Activated CD4-positive, alpha-beta T cell treated with anti-CD3 and anti-CD28 coated beads, Interleukin-2, amount 50 U/mL, for 24 hours (primary cell): ENCODE measurements at places on chromosomes 12 and 14.

DNA sequence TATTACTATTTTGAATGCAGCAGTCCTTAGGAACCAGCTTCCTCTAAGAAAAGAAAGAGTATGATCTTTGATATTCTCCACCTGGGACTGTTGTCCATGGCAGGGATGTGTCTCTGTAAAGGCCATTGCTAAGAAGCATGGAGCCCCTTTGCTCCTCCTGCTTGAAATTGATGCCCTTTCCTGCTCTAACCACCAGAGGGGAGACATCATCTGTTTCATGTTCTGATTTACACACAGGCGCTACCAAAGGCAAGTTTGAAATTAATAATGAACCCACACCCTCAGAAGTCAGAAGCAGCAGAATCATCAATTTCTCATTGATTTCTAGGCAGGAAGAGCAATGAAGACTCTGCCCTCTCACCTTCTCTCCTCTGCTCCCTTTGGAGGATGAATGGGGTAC lies 253.8 kb downstream of the RMST start:
- DNase-seq = no peak

DNA sequence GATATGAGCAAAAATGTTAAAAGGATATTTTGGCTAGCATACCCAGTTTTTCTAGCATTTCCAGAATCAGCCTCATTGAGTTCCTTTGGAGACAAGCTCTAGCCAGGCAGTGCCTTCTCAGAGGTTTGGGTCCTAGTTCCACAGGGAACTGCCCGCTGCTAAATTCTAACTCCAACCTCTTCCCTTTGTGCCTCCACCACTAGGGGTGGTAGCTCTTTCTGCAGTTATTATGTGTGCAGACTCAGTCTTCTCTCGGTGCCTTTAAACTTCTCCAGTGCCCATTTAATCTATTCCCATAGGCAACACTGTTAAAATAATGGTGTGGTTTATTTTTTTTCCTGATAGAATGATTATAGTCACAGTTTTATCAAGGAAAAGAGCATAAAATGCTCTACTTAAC lies 21.5 kb upstream of the SLC25A3 start:
- no peak for DNase-seq

- DNase-seq = no peak
These were observed 154.5 kb downstream of the EGLN3 start for GRCh38 chr14:33796356-33796755.

DNA sequence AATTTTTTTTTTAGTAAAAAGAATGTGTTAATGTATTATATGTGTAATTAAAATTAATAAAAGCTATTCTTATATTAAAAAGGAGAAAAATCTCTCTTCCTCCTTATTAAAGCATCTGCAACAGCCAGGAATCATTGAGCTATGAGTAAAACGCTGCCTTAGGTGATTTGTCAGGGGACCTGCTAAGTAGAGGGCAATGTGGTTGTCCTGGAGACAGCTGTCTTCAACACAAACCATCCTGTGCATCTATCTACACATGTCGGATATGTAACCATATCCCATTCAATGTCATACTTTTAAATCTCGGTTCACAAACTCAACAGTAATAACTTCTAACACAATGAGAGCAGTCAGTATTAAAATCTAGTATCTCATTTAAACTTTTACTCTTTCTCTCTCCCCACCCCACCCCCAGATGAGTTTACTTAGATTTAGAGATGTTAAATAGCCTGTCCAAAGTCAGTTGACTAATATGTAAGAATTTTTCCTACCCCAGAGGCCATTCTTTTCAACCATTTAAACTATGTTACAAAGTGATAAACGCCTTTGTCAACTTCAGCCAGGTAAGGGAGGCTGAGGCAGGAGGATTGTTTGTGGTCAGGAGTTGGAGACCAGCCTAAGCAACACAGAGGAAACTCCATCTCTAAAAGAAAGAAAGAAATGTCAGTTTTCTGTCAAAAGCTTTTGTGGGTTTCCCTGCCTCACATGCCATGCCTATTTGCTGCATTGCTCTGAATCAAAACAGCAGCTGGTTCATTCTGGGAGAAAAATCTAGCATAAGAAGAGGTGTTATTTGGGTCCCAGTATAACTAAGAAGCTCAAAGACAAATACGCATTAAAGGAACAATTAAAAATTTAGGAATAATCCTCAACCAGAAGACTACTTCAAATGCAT lies 413.7 kb upstream of the CCDC196 start:
- DNase-seq = no peak

DNA sequence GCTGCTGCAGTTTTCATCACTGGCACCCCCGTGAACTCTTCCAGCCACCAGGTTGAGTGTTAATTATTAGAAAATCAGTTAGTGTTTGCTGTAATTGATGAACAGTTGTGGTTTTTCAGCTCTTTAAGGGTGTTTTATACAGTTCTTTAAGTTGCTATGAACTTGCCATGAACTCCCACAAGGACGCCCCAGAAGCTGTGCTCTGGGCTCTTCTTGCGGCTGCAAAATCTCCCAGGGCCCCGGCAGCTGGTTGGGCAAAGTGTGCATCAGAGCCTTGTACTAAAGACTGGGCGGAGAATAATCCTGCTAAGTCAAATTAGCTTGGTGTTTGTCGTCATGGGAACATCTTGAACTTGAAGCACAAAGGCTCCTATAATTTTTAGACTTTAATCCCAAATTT lies 82.2 kb downstream of the EML1 start:
- no peak for DNase-seq

DNA sequence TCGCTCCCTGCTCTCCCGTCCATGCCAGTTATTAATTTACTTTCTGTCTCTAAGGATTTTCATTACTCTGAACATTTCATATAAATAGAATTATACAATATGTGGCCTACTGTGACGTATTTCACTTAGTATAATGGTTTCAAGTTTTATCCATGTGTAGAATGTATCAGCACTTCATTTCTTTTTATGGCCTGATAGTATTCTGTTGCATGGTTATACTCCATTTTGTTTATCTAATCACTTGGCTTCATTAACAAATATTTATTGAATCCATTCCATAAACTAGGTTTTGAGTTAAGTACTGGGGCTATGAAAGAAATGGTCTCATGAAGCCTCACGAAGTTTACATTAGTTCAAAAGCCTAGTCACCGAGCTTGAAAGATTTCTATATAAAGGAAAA lies 7.6 kb downstream of the GPR65 start:
- DNase-seq = no peak

DNA sequence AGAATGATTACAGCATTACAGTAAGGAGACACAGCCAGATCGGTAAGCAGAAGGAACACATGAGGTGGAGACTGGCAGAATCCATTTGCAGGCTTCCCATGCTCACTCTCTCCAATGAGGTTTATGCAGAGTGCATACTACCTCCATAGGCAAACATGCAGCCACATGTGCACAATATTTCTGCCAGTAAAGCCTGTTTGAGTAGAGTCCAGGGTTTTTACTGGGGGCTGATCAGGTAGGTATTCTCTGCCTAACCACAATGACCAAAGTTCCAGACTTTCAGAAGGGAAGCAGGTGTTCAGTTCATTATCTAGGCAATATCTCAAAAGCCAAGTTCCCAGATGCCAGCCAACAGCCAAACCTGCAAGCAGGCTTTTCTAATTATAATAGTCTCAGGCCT lies 31.1 kb downstream of the INTS13 start:
- no peak for DNase-seq

DNA sequence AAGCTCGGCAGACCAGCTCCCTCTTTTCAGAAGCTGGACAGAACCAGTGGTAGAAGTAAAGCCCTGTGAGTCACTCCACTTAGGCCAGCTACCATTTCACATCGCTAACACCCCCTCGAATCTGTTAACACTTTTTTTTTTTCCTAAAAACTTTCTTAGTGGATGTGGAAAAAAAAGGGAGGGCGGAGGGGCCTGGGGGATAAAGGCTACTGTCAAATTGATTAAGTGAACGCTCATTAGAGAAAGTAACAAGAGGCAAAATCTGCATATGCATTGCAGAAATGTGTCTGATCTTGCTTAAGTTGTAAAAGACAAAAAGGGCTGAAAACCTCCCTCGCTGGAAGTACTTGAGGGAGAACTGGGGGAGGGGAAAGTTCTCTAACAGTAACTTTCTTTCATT lies 86.6 kb upstream of the OTX2 start:
- no peak for DNase-seq

DNA sequence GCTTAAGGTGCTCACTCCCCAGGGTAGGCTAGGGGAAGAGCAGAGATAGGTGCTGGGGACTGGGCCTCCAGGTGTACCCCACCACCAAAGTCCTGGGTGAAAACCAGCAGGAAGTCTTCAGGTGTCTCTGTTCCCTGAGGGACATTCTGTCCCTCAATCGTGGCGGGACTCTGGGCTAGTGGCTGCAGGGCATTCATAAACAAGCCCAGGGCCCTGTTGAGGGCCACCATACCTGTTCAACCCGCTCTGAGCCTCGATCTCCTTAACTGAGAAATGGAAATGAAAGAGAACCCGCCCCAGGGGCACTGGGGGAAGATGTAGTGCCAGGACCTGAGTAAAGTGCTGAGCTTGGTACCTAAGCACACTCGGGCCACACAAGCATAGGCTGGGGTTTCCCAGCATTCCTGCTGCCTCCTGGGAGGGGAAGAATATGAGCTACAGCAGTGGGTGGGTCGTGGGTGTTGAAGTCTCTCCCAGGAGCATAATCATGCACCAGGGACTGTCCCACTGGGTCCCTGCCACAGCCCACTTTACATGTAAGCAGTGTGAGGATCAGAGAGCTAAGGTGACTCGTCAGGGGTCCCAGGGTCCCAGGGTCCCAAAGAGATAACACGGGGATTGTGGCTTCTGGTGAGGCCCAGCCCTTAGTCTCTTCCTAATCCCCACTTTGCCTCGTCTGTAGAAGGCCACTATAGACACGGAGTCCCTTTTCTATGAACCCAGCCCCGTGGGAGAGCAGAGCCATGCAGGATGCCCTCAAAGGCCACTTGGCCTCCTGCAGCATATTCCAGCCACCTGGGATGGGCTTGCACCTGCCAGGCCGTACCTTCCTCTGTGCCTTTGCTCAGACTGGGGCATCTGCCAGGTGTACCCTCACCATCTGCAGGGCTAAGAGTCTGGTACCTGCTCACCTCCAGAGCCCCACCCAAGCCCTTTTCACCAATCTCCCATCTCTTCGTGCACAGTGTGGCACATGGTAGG lies 14.4 kb downstream of the FAM222A start:
- DNase-seq = no peak

DNA sequence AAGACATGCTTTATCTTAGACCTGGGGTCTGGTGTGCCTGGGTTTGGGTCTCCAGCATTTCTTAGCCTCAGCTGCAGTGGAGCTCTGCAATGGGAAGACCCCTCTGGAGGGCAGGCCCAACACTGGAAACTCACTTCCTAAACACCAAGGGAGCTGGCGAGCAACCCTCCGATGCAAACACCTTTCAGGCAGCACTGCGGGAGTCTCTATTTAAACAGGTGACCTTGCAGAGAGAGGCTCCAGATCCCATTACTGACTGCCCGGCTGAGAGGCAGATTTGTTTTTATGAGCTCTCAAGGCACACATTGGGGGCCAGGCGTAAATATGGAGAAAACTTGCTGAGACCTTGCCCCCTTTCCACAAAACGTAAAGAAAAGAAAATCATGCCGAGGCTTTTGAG lies 195.5 kb downstream of the PAX9 start:
- DNase-seq = no peak

DNA sequence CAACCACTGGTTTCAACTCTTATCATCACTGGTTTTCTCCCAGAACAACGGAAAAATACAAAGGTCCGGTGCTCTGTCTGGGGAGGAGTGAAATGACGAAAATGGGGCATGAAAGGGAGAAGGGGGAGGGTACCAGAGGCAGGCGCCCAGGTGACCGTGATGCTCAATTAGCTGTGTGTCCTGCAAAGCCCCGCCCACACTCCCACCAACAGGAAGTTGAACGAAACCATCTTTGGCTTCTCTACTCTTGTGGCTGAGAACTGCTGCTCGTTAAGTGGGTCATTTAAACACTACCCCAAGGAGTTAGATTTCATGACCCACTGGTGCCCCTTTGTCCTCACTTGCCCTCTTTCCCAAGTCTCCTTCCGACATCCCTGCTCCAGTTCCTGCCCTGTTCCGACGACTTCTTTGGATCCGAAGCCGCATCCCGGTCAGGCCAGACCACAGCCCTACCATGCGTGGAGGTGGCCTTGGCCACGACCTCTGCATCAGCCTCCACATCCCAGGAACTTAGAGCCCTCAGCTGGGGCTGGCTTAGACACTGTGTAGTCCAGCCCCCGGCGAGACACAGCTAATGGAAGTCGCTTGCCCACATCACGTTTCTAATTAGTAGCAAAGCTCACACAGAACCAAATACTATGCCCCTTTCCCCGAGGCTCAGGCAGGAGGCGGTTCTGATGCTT lies 11.4 kb upstream of the LRTM2 start:
- DNase-seq = no peak

GRCh38 chr12:104055686-104056388 lies 5.8 kb upstream of the GLT8D2 start:
- DNase-seq = no peak

DNA sequence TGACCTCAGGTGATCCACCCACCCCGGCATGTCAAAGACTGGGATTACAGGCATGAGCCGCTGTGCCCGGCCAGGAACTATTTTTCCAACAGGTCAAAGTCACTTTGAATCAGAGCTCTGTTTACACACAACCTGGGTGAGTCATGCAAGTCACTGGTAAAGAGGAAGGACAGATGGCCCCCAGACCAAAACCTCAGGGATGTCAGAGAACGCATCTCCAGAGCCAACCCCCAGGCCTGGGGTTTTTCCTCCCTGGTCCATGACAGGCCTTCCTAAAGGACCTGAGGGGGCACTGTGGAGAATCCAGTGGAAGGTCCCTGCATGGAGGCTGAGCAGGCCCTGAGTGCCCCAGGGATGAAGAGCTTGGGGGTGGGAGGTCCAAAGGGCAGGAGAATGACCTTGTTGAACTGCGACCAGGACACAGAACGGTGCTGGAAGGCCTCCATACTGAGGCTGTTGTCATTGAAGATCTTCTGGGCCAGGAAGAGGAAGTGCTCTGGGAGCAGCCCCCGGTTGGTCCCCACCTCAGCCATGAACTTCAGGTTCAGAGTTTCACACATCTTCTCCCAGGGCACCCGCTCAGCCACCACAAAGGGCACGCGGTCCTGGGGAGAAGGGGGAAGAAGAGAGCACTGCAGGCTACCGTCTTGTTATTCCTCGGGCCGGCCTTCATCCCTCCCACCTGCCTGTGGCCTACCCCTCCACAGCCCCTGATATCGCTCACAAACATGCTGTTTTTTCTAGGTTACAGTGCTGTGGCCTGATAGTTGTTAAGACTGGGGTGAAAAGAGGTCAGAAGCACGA lies 9.1 kb downstream of the STAT6 start:
- DNase-seq = no peak

- no peak for DNase-seq
These were observed 113.3 kb upstream of the FSCB start for GRCh38 chr14:44620121-44621019.

- DNase-seq = no peak
These were observed 242.2 kb downstream of the DPF3 start for GRCh38 chr14:72651714-72652113.

GRCh38 chr12:113190761-113191160 lies 5.2 kb downstream of the RITA1 start:
- DNase-seq = no peak

DNA sequence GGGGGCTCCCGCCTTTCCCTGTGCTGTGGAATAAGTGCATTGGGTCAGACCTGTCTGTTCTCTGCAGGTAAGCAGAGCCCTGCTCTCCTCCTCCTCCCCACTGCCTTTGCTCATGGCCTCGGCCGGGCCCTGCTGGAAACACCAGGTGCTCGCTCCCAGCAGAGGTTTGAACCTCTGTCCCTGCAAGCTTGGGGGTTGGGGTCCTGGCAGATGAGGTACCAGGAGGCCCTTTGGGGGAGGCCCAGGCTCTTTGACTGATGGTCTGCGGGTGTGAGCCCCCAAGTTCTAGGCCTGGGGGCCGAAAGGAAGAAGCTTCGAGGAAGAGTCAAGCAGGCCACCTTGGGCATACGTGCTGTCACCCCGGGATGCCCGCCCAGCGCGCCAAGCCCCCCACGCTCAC lies 22.1 kb upstream of the CEP170B start:
- DNase-seq = no peak

GRCh38 chr12:6961695-6962284 lies 8.7 kb downstream of the PHB2 start:
- DNase-seq = no peak
